ENCODE measurements at places on chromosomes 6 and 20. TPM values are rescaled to one million over a fixed set of nuclear protein-coding genes. Genes with fewer than 3 reads are reported as not detected.

Gene ARFGEF3
- polyA plus RNA-seq = not detected

Gene LY6G6C
- polyA plus RNA-seq = not detected

Gene IFNGR1
- 19.4 TPM for polyA plus RNA-seq

Gene DDX43
- 0.44 TPM for polyA plus RNA-seq

Gene KCNK15
- not detected for polyA plus RNA-seq

Gene COL9A1
- not detected for polyA plus RNA-seq

Gene DEFB125
- polyA plus RNA-seq = not detected

Gene C20orf204
- not detected for polyA plus RNA-seq

Gene FAM83C
- not detected for polyA plus RNA-seq

Gene GCNT2
- 0.85 TPM for polyA plus RNA-seq

Gene CABLES2
- polyA plus RNA-seq = 1.7 TPM

Gene SIRPB1
- 6.1 TPM for polyA plus RNA-seq

Gene LY86
- 6.3 TPM for polyA plus RNA-seq

Gene PTCHD4
- polyA plus RNA-seq = not detected

Gene RSPH3
- 1.8 TPM for polyA plus RNA-seq

Gene TBC1D20
- 20.8 TPM for polyA plus RNA-seq

Gene ZBTB46
- 0.06 TPM for polyA plus RNA-seq

Gene ERVFRD-1
- 0.18 TPM for polyA plus RNA-seq

Gene TBX18
- not detected for polyA plus RNA-seq

Gene KHDC1L
- not detected for polyA plus RNA-seq

Gene DACT2
- not detected for polyA plus RNA-seq

Gene TRIM40
- polyA plus RNA-seq = not detected

Gene EEF1A2
- polyA plus RNA-seq = not detected

Gene HLA-DOB
- not detected for polyA plus RNA-seq

Gene CST4
- not detected for polyA plus RNA-seq

Gene FAM209B
- polyA plus RNA-seq = not detected

Gene TAB2
- 14.1 TPM for polyA plus RNA-seq

Gene ELOVL4
- 1.0 TPM for polyA plus RNA-seq

Gene HLA-DQA1
- polyA plus RNA-seq = 11.0 TPM

Gene TGM2
- not detected for polyA plus RNA-seq

Gene CTAGE9
- polyA plus RNA-seq = not detected

Measured in naive thymus-derived CD8-positive, alpha-beta T cell (primary cell).